ENCODE measurements at places on chromosomes 3 and 15.

- DNase-seq = no peak
Observed at GRCh38 chr15:95302206-95302605, 1028.3 kb upstream of the NR2F2 start.

- DNase-seq = no peak
Observed at GRCh38 chr3:72421126-72421525, 427.1 kb downstream of the SHQ1 start.

- no peak for DNase-seq
Observed at GRCh38 chr15:77430652-77431051, 10.0 kb downstream of the HMG20A start.

DNA sequence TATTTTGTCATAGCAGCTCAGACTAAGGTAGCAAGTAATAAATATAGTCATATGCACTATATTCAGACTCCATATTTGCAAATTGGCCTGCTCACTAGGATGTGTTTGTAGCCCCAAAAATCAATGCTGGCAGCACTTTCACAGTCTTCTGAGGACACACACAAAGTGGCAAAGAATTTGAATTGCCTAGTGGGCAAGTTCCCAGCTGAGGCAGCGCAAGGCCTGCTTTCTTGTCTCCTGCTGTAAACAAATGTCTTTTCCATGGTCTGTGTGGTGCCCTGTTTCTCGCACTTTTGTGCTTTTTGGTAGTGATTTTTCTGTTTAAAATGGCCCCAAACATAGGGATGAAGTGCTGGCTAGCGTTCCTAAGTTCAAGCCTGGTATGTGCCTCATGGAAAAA is 416.0 kb downstream of the OCA2 start:
- DNase-seq = no peak

GRCh38 chr3:185087419-185087818 is 65.4 kb downstream of the C3orf70 start:
- DNase-seq = no peak

GRCh38 chr15:58746174-58746573 is 3.3 kb downstream of the ADAM10 start:
- no peak for DNase-seq

- DNase-seq = no peak
Observed at GRCh38 chr3:189160519-189161309, 11.1 kb upstream of the TPRG1 start.

DNA sequence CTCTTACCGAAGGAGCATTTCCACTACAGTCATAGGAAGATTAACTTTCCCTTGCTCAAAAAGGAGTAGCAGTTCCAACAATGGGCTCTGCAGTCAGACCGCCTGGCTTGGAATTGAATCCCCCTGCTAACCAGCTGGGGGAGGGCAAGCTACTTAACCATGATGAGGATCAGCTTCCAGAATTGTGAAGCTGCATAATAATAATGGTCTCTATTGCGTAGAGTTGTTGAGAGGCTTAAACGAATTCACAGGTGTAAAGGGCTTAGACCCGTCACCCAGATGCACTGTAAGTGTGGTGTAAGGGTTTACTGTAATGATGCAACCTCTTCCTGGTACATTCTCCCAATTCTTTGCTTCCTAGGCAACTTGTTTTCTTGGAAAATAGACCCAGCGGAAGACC is 185.2 kb upstream of the RGMA start:
- no peak for DNase-seq

- no peak for DNase-seq
Observed at GRCh38 chr3:111762537-111762936, 96.5 kb upstream of the PHLDB2 start.

DNA sequence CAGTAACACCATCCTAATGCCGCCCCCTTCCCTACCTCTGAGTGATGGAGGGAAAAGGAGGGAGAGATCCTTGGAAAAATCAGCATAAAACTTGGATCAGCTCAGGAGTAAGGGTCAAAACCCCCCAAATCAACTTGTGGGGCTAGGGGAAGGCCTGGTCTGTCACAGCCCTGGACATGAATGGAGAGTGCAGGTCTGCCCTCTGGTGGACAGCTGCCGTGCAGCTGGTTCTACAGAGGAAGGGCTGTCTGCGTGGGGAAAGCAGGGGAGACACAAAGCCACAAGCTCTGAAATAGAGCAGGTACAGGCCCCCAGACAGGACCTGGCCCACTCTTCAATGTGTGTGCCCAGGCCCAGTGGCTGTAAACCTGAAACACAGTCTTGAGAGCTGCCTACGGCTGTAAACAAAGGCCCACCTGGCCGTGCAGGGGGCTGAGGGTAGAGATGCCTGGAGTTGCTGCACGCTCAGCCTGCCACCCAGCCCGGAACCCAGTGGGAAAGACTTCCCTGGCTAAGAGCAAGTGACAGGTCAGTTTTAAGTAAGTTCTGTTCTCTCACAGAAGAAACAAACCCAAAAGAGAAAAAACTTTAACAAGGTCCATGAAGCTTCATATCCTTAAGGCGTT is 16.4 kb downstream of the CLK3 start:
- DNase-seq = no peak

DNA sequence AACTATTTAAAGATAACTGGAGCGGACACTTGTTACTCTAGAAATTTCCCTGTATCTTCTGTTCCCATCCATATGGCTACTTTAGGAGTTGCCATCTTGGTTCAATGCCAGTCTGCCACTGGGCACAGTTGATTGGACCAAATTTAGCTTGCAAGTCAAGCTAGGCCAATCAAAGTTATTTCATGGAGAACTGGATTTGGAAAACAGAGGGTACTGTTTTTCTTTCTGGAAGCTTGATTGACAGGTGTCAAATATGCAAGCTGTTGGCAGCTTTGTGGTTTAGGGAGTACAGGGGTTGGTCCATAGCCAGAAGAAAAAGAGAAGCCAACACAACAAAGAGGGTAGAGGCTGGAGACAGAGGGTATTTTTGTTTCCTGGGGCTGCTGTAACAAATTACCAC is 33.4 kb upstream of the KLHL25 start:
- DNase-seq = no peak

All from NCI-H1048 (cell line).